ENCODE measurements at places on chromosomes 7 and 10.

GRCh38 chr10:70575874-70576802 is 26.4 kb downstream of the PRF1 start:
- DNase-seq, result peak; percentile 80

GRCh38 chr7:44801890-44802289 is 5.4 kb downstream of the PPIA start:
- no peak for DNase-seq

- DNase-seq, result no peak
These were observed 96.6 kb downstream of the SNX10 start for GRCh38 chr7:26388256-26388655.

GRCh38 chr10:77539147-77539935 is 98.3 kb downstream of the KCNMA1 start:
- no peak for DNase-seq

GRCh38 chr7:130329681-130330080 is 14.9 kb upstream of the CPA5 start:
- no peak for DNase-seq

DNA sequence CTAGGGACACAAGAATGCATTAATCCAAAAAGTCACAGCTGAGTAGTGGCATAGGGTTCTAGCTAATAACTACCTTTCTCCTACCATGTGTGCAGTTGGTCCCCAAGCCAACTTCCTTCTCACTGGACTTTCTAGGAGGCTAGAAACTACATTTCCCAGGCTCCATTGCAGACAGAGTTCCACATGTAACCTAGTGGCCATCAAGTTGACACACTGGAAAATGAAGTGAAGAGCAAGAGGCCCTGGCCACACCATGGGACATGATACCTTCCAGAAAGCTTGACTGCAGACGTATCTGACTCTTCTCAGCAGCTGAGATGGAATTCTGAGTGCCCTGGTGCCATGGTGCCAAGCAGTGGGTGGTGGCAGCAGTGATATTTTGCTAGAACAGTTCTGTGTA is 49.8 kb upstream of the TMEM273 start:
- DNase-seq, result no peak

DNA sequence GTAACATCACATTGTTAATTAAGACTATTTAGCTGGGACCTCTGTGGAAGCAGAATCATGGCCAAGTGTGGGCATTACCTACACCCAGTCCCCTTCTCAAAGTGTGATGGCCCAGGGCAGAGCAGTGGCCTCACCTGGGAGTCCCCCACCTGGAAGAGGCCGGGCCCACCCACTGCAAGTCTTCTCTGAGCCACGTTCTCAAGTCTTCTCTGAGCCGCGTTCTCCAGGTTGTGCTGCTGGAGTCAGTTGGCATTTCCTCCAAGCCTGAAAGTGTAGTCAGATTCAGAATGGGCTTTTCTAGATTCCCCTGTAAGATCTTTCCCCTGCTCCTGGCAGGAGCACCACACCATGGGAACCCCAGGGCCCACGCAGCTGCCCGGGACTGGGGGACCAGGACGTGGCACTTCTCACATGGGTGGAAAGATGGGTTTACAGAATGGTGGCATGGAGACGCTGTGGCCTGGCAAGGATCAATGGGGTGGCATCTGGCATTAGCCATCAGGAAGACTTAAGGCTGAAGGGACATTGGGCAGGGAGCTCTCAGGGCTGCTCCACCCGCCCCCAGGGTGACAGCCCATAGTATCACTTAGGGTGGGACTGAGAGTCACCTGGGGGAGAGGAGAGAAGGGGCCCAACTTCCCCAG is 68.0 kb downstream of the MKI67 start:
- no peak for DNase-seq

DNA sequence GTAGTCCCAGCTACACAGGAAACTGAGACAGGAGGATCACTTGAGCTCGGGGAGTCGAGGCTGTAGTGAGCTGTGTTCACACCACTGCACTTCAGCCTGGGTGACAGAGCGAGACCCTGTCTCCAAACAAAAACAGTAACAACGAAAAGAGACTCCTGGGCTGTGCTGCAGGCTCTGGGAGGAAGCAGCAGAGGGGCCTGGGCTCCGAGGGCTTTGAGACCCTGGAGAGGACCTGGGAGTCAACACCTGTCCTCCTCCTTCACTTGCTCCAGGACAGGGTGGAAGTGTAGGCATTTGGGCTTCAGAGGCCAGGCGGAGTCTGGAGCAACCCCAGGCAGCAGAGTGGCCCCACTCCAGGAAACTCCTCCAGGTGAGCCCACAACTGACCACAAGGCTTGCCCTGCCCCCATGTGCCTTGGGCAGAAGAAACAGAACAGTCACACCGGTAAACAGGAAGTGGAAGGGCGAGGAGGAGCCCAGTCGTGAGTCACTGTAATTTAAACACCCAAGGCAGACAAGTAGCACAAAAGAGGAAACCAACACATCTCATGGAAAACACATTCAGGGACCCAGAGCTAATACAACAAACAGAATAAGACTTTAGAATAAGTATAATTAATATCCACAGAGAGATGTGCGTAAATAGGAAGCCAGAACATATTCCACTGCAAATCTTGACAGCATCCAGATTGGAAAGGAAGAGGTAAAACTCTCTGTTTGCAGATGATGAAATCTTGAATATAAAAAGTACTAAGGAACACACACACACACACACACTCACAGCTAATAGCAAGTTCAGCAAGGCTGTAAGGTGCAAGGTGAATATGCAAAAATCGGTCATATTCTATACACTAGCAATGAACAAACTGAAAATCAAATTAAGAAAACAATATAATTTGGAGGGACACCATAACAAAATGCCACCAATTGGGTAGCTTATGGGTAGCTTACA is 20.5 kb upstream of the RASGEF1A start:
- DNase-seq, result peak; percentile 16

DNA sequence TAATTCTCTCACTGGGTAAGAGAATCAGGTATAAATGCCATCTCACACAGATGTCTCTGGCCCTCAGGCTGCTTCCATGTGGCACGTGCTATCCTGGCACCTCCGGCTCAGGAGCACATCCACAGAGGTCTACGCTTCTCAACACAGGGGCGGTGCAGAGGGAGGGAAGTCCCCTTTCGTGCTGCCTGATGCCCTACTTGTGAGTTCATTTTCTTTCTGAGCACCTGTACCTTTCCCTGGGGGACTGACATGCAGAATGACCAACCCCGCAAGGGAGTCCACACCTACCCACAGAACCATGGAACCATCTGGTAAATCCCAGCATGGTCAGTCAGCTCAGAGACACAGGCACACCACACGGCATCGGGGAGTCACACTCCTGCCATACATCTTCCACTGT is 99.0 kb upstream of the SAMD8 start:
- DNase-seq, result no peak

GRCh38 chr7:159063046-159063840 is 81.4 kb downstream of the VIPR2 start:
- no peak for DNase-seq

DNA sequence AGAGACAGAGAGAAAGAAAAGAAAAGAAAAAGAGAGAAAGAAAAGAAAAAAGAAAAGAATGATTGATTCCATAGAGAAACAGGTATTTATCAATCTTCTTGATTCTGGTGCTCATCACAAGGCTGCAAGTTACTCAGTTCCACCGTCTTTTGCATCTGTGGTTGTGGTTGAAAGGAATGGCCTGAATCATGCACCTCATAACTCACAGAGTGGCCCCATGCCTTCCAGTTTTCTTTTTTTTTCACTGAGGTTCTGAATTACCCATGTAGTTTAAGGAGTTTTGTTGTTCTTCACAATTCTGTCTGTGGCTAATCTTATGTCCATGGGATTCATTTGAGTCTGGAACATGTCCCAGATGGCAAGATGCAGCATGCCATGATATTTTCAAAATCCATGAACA is 156.0 kb downstream of the ZNF33B start:
- DNase-seq, result no peak

- DNase-seq, result no peak
These were observed 56.3 kb downstream of the ZMIZ1 start for GRCh38 chr10:79125092-79125491.

Data from GM12864 (cell line).